ENCODE measurements at places on chromosomes 12 and 14.

DNA sequence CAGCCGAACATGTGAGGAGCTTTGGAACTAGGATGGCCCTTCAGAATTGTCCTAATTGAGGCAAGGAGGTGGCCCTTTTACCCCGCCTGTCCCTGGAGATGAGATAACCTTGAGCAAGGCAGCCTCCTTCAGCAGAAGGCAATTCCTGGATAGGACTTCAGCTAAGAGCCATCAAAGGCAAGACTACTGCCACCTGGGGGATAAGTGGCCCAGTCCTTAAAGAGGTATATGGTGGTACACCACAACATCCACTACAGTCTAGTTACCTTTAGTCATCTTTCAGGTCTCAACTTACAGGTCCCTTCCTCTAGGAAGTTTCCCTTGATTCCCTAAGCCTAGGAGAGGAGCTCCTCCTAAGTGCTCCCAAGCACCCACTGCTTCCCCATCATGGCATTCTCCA is 204.2 kb upstream of the CDKN3 start:
- no peak for DNase-seq

- DNase-seq = no peak
Measured at GRCh38 chr12:26678697-26679660, 154.0 kb downstream of the ITPR2 start.

GRCh38 chr12:57456145-57456700 is 1.1 kb downstream of the INHBE start:
- no peak for DNase-seq

GRCh38 chr12:119704065-119704747 is 36.3 kb downstream of the PRKAB1 start:
- no peak for DNase-seq

- DNase-seq = no peak
Measured at GRCh38 chr14:40221428-40221827, 789.2 kb upstream of the FBXO33 start.

DNA sequence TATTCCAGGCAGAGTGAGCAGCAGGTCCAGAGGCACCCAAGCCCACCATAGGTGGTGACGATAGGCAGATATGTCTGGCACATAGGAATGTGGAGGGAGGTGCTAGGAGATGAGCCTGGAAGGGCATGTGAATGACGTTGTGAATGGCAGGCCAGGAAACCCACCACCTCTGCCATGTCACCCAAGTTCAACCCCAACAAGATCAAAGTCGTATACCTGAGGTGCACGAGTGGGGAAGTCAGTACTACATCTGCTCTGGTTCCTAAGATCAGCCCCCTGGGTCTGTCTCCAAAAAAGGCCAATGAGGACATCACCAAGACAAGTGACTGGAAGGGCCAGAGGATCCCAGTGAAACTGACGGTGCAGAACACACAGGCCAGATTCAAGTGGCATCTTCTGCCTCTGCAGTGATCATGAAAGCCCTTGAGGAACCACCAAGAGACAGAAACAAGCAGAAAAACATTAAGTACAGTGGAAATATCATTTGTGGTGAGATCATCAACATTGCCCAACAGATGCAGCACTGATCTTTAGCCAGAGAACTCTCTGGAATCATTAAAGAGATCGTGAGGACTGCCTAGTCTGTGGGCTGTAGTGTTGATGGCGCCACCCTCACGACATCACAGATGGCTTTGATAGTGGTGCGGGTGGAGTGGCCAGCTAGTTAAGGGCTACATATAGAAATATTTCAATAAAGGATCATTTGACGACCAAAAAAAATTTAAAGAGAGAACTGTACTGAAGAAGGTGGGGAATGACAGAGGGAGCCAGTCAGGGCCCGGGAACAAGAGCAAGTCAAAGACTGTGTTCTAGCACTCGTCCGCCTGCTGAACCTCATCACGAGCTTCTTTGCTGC is 99.7 kb downstream of the ZFP36L1 start:
- no peak for DNase-seq

- no peak for DNase-seq
Measured at GRCh38 chr12:2145433-2145998, 92.7 kb downstream of the CACNA1C start.

- no peak for DNase-seq
Measured at GRCh38 chr12:58479401-58479800, 440.9 kb downstream of the LRIG3 start.

GRCh38 chr12:110444455-110444854 is 5.7 kb downstream of the ARPC3 start:
- DNase-seq = no peak

DNA sequence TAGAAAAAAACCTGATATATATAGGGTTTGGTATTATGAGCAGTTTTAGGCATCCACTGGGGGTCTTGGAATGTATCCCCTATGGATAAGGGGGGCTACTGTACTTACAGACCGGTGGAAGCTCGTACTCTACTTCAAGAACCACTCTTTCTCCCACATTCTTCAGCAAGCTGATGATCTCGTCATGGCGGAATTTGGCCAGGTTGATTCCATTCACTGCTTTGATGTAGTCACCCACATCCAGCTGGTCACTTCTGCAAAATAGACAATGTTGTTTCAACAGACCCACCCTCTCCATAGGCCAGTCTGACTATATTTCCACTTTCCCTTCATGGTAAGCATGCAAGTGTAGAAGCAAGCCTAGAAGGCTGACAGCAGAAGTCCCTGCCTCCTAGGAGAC is 139.9 kb downstream of the GRIP1 start:
- DNase-seq = no peak

GRCh38 chr14:77286576-77286975 is 15.6 kb upstream of the NGB start:
- DNase-seq = no peak

GRCh38 chr14:69652942-69653684 is 41.7 kb downstream of the SUSD6 start:
- DNase-seq = no peak

- DNase-seq = no peak
Measured at GRCh38 chr12:120590741-120591407, 9.7 kb upstream of the POP5 start.

GRCh38 chr14:54564071-54564867 is 2.7 kb upstream of the SAMD4A start:
- no peak for DNase-seq

DNA sequence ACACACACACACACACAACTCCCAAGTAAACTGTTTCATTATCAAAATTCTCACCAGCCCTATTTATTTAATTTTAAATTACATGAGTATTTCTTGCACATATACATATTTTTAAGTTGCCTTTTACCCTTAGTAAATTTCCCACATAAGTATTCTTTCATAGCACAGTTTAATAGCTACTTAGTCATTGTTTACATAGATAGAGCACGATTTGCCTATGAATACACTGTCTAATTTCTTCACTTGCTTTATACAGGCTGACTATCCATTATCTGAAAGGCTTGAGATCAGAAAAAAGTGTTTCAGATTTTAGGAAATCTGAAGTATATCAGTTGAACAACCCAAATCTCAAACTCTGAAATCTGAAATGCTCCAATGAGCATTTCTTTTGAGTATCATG is 30.9 kb downstream of the NIN start:
- no peak for DNase-seq

DNA sequence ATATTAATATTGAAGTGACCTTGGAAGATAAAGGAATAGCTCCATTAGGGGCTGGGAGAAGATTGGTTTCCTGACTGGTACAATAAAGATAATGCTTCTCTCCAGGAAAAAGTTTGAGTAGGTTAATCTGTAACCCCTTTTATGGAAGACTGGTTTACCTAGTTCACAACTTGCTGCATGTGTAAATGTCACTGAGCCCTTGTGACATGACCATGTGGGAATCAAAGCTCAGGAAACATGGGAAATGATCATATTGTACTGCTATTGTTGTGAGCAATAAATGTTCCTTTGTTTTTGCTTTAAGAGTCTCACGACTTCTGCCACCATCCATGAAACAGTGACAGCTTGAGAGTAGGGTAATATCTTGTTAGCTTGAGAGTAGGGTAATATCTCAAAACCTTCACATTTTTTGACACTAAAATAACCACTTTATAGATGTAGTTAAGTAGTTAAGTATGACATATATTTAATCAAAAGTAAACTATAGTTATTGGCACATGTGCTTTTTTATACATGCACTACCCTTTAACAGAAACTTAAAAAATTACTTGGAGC is 1338.6 kb downstream of the FSCB start:
- DNase-seq = no peak

DNA sequence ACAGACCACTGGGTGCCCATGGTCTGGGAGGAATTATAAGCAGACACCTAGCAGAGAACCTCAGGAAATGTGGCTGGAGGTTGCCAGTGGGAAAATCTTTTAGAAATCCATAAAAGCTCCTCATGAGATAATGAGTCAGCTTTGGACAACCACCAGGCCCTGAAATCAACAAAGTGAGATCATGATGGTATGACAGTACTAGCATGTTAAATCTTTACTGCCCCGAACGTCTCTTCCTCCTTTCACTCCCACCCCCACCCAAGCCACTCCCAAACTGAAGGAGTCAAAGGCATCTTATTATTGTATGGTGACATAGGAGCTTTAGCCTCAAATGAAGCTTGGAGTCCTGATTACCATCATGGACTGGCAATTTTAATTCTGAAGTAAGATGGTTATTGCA is 240.0 kb downstream of the DIO2 start:
- no peak for DNase-seq

DNA sequence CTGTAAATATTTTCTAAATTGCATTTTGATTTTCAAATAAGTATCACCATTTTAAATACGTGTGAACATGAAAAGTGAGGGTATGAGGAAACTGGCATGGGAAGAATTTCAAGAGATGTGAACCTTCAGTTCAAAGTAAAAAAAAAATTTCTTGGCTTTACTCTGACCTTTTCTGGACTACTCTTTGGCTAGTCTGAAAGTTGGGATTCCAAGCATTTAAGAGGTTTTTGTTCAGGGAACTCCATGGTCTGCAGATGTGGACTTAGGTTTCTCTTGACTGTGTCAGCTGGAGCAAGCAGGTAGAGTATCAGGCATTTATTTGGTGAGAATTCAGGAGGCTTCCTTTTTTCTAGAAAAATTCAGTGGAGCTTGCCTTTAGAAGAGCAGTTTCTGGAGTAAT is 311.6 kb downstream of the LRIG3 start:
- no peak for DNase-seq

DNA sequence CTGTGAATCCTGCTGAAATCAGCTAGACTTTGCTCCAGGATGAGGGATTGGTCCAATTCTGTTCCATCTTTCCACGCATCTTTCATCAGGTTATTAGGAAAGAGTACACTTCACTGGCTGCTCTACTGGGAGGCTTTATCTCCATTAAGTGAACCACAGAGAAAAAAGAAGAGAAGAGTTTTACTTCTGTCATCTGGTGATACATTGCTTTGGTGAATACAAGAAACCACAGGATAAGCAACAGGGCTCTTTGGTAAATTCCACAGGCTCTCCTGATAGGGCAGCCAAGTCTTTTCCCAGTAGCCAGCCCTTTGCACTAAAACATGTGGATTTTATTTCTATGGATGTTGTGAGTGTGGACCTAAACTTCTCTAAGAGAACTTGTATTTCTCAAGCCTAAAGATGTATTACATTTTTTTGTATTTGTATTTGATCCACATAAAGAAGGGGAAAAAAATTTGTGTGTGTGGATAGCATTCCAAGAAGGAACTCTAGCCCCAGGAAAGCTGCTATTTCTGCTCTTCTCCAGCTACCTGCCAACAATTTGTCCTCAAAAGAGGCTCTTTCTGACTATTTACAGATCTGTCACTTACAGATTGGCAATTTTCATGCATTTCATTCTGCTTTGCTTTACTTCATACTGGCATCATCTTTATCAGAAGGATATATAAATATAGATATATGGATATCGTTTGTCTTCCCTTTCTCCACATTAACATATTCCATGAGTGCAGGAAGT is 1117.6 kb upstream of the TMEM132C start:
- DNase-seq = no peak

GRCh38 chr12:110556705-110557104 is 26.4 kb downstream of the PPTC7 start:
- DNase-seq = no peak

DNA sequence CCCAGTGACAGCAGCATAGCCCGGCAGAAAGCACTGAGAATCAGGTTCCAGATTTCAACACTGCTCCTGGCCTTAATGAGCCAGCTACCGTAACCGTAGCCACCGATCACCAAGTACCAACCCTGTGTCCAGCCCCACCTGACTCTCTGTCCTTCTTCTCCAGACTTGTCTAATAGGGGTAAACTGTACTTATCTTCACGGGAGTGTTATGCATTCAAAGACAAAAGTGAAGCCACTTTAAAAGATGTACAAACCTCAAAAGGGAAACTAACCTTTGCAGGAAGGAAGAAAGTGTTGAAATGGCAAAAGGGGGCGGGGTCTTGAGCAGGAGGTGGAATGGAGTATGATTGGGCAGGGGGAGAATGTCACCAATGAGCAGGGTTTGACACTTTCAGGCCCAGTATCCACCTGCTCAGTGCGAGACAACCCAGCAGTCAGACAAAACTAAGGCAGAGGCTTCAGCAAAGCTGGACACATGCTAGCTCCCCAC is 226.1 kb downstream of the CHST11 start:
- no peak for DNase-seq

DNA sequence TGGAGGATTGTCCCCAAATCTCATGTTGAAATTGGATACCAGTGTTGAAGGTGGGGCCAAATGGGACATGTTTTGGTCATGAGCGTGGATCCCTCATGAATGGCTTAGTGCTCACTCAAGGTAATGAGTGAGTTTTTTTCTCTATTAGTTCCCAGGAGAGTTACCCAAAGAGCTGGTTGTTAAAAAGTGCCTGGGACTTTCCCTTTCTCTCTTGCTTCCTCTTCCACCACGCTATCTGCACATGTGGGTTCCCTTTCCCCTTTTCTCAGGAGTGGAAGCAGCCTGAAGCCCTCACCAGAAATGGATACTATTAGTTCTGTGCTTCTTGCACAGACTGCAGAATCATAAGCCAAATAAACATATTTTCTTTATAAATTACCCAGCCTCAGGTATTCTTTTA is 465.4 kb downstream of the FSCB start:
- no peak for DNase-seq

DNA sequence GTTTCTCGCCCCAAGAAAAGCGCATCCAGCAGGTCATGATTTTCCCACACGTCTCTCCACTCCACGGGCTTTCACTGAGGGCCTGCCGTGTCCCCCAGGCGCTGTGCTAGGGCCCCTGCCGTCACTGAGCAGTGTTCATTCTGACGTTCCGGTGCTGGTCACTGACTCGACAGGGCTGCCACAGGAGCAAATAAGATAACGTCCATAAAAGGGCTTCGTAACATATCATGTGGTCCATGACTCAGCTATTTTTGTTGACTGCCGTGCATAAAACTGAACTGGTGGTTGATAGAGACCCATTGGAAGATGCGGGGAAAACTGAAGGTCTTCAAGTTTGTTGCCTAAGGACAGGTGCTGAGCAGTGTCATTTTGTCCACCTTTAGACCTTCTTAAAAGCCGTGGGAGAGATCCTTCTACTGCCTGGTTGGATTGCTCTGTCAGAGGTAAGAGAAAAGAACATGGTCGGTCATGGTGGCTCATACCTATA is 46.3 kb downstream of the ADGRD1 start:
- no peak for DNase-seq
